Astrocyte of the cerebellum (primary cell): ENCODE measurements at places on chromosomes 16 and 17.

GRCh38 chr17:9408868-9409829 is 166.5 kb downstream of the STX8 start:
- DNase-seq = no peak

DNA sequence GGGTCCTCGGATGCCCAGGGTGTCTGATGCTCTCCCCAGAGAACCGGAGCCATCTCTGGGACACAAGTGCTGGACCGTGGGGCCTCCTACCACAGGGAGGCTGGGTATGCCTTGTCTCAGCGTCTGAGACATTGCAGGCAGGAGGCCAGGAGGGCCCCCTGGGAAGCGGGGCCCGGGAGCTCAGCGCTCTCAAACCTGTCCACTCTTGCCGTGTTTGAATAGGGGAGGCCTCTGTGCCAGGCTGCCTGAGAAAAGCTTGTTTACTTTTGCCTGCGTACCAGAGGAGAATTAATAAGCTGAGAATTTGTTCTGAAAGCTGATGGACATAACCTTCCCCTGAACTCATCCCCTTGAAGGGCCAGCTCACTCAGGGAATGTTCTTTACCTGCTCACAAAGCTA is 163.8 kb downstream of the NTN1 start:
- no peak for DNase-seq

DNA sequence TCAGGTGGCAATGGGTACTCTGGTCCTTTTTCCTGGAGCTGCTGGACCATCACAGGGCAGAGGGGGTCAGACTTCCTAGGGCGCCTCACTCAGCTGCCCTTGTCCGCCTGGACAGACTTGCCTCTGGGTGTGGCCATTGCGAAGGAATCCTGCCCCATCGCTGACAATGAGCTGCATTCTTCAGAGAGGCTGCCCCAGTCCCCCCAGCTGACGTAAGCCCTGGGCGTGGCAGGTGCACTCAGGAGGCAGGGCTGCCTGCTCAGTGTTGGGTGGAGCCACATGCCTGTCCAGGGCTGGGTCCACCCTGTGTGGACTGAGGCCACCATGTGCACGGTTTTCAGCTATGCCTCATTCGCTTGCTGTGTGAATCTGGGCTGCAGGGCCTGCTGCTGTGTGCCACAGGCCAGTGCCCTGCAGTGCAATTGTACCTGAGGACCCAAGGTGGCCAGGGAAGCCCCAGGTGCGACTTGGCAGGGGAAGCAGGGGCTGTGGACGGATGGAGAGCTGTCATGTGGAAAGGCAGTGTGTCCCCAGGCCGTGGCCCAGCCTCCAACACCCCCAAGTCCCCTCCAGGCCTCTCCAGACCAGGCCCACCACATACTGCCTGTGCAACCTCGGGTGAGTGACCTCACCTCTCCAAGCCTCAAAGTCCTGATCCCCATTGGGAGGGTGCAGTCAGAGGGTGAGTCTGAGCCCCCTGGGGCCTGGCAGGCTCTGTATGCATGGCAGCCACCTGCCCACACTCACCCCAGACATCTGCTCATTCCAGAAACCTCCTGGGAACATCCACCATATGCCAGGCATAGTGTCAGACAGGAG is 14.0 kb upstream of the MPRIP start:
- DNase-seq = no peak

DNA sequence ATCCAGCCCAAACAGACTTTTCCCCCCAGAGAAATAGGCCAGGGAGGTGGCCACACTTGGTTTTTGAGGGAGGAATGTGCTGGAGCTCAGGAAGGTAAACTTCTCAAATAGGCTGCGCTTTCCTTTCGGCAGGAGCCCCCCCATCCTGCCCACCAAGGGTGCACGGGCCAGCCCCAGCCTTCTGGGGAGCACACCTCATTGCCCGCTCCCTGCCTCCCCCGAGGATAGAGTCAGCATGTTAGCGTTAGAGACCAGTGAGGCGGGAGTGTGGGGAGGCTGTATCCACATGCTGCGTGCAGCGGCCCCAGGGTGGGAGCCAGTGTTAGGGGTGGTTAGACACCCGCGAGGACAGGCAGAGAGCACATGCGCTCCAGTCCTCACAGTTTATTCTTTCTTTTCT is 42.3 kb downstream of the PIPOX start:
- DNase-seq = no peak

DNA sequence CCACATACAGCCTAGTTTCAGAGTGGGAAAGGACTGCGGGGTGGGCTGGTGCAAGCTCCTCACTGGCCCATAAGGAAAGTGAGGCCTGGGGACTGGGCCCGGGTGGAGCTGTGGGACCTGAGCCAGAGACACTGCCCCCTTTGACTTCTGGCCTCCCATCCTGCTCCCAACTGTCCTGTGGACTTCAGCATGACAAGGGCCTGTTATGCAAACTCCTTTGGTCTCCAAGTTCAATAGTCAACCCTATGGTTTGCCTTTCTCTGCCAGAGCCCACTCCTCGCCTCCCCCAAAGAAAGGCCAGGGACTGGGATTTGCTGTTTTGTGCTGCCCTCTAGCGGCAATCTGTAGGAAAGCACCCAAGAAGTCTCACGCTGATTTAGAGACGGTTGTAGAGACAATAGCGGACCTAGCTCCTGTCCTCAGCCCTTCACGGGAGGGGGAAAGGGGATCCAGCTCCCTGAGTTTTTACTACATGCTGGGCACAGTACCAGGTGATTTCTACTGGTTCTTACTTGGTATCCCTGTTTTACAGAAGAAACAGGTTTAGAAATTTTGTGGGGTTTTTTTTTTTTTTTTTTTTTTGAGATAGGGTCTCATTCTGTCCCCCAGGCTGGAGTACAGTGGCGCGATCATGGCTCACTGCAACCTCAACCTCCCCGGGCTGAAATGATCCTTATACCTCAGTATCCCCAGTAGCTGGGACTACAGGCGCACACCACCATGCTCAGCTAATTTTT is 1.2 kb upstream of the TLCD3B start:
- peak; percentile 37 for DNase-seq
